ENCODE measurements at places on chromosomes 4 and X.

DNA sequence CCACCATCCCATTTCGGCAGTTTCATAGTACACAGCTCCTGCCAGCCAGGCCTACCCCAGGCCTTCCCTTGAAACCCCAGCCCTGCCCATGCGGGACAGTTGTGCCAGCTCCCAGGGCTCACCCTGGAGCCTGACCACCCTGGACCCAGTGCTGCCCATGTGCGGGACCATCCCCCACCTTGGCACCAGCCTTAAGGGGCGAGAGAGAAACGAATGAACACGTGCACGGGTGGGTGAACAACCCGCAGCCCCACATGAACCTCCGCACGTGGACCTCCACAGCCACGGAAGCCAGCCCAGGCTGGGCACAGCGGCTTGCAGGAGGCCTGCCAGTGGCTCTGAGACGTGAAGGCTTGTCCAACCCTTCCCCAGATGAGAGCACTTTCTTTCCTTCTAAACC, 76.0 kb upstream of the MXD4 start:
- DNase-seq = no peak

DNA sequence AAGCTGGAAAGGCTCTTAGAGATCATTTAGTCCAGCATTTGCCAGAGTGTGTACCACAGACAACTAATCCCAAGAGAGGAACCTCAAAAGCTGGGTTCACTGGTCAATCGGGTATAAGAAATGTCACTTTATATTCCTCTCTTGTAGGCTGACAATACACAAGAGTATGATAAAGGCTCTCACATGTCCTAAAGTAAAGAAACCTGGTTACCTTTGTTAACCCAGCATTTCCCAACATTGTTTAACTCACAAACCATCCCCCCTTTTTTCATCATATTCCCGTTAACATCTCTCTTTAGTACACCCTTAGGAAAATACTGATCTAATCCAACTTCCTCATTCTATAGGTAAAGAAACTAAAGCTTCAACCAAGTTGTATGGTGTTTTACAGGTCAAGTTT, 74.4 kb downstream of the MBNL3 start:
- DNase-seq = no peak

DNA sequence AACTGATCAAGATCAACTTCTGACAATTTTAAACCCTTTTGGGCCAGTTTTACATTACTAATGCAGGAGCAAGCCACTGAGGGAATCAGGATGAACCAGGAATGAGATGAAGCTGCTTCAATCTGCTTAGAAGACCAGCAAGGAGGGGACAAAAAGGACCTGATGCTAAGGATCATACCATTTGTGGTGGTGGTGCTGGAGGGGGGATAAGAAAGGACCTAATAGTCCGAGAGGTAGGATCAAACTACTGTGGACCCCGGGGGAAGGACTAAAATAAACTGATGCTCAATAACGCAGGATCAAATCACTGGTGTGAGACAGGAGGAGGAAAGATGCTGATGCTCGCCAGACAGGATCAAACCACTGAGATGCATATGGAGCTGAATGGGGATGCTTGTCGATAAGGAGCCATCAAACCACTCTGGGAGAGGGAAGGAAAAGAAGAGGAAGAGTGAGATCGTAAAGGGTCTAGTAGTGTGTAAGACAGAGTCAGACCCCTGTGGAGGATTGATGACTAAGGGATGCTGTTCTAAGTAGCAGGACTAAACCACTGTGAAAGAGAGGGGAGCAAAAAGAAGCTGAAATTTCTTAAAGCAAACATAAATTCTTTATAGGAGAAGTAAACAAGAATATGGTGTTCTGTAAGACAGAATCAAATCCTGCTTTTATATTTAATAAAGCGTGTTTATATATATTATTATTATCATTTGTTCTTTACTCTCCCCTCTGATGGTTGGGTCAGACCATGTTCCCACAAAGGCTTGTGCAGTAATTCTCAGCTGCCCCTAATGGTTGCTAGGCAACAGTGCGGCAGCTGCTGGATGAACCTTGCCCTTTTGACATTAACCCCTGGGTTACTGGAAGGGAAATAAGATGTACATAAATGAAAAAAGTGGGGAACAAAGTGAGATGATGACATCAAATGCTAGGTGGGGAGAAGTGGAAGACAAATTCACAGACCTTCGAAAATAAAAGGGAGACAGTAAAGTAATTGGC, 432.5 kb upstream of the FGF16 start:
- no peak for DNase-seq

- DNase-seq = no peak
These were observed 159.4 kb upstream of the GPC4 start for GRCh38 chrX:133574716-133575115.

DNA sequence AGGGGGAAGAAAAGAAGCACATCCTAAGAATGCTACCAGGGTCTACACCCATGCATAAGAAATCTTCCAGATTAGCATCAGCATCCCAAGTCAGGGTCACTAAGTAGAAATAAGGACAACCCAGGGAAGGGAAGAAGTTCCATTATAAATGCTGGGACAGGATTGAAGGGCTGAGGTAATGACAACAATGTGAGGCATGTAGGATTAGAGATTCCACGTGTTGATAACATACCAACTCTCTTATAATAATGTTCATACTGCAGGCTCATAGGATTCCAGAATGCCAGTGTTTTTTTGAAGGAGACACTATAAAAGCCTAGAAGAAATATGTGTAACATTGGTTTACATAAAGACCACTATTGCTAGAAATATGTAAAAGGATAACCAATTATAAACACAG, 201.2 kb downstream of the MID1IP1 start:
- no peak for DNase-seq

DNA sequence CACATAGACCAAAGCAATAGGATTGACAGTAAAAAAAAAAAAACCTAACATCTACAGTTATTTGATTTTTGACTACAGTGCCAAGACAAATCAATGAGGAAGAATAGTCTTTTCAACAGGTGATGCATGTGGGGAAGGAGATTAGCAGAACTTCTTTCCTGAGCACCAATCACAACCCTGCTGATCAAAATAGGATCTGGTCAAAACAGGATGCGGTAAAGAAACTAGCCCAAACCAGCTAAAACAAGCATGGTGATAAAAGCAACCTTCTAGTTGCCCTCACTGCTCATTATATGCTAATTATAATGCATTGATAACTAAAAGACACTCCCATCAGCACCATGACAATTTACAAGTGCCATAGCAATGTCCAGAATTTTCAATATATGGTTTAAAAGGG, 667.5 kb downstream of the GRXCR1 start:
- no peak for DNase-seq

DNA sequence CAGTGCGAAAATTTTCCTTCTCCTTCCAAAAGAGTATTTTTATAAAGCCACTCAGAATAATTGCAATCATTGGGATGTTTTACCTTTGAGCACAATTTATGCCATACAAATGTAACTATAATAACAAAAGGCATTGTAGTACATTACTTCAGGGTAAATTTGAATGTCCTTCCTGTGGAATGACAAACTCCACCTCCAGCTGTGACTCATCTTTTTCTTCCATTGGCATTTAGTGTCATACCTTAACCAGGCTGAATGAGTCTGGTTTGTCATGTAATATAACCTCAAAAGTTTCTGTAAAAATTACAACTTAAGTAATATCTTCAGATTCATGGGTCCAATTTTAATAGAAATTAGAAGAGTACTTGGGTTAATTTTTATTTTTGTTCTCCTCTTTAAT, 93.3 kb downstream of the TMEM47 start:
- DNase-seq = no peak

- DNase-seq = no peak
These were observed 109.0 kb upstream of the ACSL4 start for GRCh38 chrX:109841869-109842579.

GRCh38 chrX:74465424-74465823, 44.1 kb downstream of the SLC16A2 start:
- no peak for DNase-seq

- peak; percentile 44 for DNase-seq
These were observed 15.8 kb downstream of the BCAP31 start for GRCh38 chrX:153708415-153708814.

GRCh38 chr4:94345266-94345665, 2.6 kb upstream of the HPGDS start:
- DNase-seq = no peak

GRCh38 chr4:80452768-80453167, 117.2 kb downstream of the CFAP299 start:
- DNase-seq = no peak

DNA sequence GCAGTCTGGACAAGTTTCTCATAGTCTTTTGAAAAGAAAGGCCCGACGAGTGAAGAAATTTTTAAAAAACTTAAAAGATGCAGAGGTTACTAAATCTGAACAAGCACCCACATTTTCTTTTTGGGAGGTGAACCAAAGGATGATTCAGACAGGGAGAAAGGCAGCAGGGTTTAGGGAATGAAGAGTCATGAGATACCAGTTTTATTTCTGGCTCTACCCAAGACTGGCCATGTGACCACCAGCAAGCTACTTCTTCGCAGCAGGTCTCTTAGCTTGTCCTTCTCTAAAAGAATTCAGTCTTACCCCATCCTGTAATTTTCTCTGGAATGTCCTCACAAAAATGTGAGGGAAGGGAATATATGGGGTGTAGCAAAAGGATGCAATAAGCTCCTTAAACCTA, 37.6 kb downstream of the AMOT start:
- DNase-seq = no peak

DNA sequence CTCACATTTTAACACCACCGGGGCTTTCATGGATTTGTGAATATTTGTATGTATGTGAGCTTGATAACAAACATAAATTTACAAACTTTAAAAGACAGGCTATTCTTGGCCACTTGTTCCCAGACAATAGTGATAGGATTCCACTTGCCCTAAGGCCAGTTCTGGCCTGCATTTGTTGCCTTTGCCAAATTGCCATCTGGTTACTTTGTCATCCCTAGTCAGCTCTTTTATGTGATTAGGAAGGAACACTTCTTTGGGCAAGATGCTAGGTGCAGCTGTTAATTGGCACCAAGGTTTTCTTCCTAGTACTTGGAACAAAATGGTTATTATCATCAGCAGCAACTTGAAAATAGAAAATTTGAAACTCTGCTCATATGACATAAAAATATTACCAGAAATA, 63.3 kb downstream of the CCSER1 start:
- no peak for DNase-seq
